Activated naive CD8-positive, alpha-beta T cell treated with anti-CD3 and anti-CD28 coated beads for 36 hours (primary cell): ENCODE measurements at places on chromosomes 1 and 21. TPM values are rescaled to one million over a fixed set of nuclear protein-coding genes. Genes with fewer than 3 reads are reported as not detected.

DCDC2B gene
- not detected for total RNA-seq

EFNA1 gene
- 0.49 TPM for total RNA-seq

GRCh38 chr1:197467881-197468280, 199.8 kb downstream of the CRB1 start:
- no peak for DNase-seq

OR10J1 gene
- total RNA-seq = not detected

DNA sequence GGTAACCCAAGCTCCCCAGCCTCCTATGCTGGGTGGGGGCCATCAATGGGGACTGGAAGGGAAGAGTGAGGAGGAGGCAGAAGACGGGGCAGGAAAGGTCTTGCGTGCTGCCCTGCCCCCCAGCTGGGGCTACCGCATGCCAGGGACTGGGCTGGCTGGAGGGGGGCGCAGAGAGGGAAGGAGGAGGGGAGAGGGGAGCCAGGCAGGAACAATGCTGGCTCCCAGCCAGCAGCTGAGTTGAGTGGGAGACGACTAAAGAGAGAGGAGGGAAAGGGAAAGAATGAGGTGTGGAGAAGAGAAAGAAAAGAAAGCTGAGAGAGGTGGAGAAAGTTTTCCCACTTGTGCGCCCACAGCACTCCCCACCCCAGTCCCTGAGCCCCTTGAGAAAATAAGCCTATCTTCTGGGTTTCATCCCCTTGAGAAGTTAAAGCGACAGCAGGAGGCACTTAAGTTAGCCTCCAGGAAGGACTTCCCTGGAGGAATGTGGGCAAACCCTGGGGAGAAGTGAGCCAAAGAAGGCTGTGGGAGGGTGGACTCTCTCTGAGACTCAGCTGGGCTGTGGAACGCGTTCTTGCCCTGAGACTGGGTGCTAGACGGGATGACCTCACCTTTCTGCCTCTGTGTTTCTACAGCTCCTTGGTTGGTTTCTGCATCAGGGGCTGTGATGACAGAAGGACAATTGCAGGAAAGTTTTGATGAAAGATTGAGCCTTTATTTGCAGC, 12.9 kb upstream of the NES start:
- DNase-seq = no peak

LMX1A gene
- not detected for total RNA-seq
